ENCODE measurements at places on chromosomes 1 and 21.

GRCh38 chr1:41582851-41583657, 98.6 kb upstream of the EDN2 start:
- no peak for DNase-seq

DNA sequence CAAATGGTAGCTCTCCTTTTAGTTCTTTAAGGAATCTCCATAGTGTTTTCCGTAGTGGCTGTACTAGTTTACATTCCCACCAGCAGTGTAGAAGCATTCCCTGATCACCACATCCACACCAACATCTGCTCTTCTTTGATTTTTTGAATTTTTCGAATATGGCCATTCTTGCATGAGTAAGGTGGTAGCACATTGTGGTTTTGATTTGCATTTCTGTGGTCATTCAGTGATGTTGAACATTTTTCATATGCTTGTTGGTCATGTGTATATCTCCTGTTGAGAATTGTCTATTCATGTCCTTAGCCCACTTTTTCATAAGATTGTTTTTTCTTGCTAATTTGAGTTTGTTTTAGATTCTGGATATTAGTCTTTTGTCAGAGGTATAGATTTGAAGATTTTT, 84.6 kb upstream of the B3GALT2 start:
- DNase-seq, result no peak

DNA sequence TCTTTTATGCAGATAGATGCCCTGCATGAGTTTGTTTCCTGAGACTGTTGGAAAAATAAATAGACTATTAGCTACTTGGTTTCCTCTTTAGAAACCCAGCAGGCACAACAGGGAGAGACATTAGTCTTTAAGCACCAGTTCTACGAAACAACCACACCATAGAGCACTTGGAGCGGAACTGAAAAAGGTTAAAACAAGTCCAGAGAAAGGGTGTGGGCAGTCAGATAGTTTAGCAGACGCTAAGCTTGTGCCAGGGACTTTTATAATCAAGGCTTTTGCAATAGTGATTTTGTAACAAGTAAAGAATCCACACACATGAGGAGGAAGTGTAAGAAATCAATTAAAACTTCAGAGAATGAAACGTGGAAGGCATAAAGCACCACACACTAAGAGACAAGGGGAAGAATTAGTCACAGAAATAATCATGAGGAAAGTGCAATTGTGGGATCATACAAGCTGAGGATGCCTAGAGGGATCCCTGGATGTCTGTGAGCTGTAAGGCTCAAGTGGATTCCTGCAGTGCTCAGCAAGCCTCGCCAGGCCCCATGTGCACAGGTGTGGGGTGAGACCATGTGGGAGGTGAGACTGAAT, 37.8 kb upstream of the TLR5 start:
- DNase-seq, result no peak

DNA sequence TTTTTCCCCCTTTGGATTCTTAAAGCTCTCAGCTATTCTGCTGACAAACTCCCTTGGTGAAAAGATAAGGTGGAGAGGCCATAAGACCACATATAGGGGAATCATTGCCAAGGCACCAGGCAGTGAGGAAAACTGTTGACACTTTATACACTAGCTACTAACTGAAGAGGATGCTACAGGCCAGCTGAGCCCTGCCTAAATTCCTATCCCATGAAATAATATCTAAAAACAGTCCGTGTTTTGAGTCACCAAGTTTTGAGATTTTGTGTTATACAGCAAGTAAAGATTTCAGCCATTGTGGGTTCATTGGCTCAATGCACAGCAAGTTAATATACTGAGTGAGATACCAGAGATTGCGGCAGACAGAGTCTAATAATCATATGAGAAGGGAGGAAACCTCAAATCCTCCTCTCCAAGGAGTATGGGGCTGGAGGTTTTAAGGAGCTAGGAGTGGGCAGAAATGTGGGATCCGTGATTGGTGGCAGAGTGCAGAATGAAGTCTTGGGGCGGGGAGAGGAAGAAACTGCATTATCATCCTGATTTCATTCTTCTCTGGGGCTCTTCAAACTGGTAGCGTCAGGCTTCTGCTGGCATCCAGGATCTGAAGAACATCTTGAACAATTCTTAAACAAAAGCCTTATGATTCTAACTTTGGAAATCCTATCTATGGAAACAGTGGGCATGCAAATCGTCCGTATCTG, 9.2 kb downstream of the CLDN8 start:
- DNase-seq, result no peak

Data from right atrium auricular region (tissue), 2 donors.